ENCODE measurements at places on chromosomes 1 and 21.

DNA sequence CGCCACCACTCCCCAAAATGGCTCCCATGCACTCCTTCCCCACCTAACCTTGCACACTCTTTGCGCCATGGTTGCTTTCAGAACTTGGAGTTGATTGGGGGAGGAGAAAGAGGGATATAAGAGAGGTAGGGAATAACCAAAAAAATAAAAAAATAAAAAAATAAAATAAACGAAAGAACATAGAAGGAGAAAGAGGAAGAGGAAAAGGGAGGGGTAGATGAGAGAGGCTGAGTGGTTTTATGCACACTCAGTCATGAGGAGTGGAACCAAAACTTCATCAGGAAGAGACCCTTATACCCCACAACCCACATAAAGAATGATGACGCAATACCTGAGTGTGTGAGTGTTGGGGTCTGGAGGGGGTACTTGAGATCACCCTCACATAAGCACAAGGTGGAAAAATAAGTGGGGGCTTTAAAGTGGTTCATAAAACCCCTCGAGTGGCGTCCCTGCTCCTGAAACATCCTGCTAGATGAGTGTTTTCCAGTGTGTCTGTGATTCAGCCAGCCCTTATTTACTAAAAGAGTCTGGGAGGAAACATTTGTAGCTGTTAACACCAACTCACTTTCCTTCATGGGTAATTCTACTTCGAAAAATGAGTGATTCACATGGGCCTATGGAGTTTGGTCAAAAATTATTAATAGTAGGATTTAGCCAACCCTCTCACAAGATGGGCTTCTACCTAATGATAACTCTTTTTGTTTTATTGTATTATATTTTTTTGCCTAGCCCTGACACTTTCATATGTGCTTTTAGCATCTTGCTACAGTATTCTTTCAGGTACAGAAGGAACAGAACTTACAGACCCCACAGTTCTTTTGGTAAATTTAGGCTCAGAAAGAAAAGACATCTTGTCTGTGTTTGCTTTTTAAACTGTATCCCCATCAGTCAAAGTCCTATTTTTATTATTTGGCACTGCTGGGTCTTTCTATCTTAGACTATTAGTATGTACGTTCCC is 5.2 kb downstream of the SLAMF1 start:
- DNase-seq, result no peak

- DNase-seq, result no peak
Observed at GRCh38 chr1:115544131-115544530, 97.6 kb upstream of the VANGL1 start.

GRCh38 chr1:115089420-115090185 is at the start of gene TSPAN2:
Gene TSPAN2, minus strand, starts transcription at chr1:115089503. Its CDS starts 71 bp downstream, at chr1:115089432.
- DNase-seq, result peak; percentile 63

DNA sequence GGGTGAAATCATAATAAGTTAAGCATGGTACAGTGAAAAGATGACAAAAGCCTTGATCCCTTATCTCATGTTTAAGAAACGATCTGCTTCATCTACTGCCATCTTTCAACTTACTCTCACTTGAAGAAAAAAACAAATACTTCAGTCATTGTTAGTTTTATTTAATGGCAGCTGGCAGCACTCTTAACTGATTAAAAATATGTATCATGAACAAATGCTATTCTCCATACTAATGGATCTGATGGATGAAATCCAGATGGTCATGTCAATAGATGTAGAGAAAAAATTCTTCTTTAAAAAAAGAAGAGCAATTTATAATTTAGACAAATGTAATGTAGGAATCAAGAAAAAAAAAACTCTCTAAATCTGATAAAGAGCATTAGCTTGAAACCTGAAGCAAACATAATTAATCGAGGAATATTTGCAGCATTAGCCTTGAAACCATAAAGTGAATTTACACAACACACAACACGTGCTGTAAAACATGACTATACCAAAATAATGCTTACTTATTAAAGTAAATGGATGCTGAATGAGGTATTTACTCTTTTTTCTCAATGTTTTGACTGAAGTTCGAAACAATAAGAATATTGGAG is 579.0 kb upstream of the ADAMTS5 start:
- DNase-seq, result no peak

GRCh38 chr1:180252638-180253536 is 22.8 kb downstream of the LHX4 start:
- DNase-seq, result peak; percentile 15

DNA sequence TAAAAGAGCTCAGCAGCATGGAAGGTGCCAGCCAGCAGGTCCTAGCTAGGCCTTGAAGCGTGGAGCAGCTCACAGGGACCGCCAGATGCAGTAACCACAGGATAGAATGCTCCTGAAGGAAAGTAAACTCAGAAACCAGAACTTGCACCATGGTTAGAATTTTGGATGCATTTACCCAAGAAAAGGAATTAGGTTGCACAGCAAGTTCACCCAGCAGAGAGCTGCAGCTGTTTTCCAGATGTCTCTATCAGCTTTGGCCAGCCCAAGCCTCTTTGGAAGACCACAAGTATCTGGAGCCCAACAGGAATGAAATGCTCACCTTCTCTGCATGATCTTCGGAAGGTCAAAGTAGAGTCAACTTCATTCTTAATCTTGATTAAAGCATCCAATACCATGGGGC is 21.0 kb upstream of the ATP13A2 start:
- DNase-seq, result no peak

- DNase-seq, result peak; percentile 35
Observed at GRCh38 chr1:209692745-209693504, 11.7 kb upstream of the HSD11B1 start.

- no peak for DNase-seq
Observed at GRCh38 chr1:57683037-57683942, 259.4 kb upstream of the DAB1 start.

DNA sequence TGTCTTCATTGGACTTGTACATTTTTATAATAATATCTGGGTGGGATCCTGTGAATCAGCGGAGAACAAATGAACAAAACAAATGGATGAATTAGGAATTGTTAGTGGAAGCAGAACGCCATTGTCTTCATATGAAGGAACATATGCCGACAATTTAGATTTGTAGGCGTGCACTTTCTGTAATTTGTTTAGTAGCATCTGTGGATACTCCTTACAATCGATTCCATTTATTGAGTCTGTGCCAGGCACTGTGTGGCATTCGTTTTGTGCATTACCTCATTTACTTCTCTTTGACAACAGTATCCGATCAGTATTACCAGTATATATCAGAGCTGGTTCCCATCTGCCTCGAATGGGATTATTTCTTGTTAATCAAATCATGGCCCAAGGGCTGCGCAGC is 61.9 kb downstream of the PRDM2 start:
- no peak for DNase-seq

DNA sequence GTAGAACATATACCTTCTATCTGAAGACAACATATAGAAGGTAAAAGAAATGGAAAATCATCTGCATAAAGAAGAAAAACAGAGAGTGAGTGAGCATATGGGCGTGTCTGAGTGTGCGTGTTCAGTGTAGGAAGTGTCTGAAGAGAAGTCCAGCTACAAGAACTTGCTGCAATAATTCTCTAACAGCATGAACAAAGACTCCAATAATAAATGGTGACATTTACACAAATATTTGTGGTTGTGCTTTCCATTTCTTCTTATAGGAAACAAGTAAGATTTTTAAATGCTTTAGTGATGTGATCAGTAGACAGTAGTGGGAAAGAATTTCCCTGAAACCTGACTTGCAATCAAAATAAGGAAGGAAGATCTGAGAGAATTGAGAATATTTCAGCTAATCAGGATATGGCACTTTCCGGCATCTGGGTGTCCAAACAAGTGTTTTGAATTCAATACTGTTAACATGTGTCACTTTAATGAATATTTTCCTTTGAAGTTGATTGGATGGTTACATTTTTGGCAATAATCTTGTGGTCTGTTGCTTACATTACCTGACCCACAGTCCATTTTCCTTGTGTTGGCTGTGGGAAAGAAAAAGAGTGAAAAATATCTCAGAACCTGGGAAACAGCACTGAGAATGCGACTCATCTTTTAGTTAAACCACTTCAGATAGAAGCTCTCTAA is 154.0 kb downstream of the TGFB2 start:
- DNase-seq, result no peak

GRCh38 chr1:13956393-13956792 is 256.4 kb downstream of the PRDM2 start:
- no peak for DNase-seq

GRCh38 chr1:3891329-3891865 is 8.7 kb downstream of the C1orf174 start:
- DNase-seq, result no peak

GRCh38 chr1:101203820-101204540 is 32.8 kb upstream of the S1PR1 start:
- DNase-seq, result no peak

- no peak for DNase-seq
Observed at GRCh38 chr1:34983700-34984355, 1.3 kb downstream of the TMEM35B start.

DNA sequence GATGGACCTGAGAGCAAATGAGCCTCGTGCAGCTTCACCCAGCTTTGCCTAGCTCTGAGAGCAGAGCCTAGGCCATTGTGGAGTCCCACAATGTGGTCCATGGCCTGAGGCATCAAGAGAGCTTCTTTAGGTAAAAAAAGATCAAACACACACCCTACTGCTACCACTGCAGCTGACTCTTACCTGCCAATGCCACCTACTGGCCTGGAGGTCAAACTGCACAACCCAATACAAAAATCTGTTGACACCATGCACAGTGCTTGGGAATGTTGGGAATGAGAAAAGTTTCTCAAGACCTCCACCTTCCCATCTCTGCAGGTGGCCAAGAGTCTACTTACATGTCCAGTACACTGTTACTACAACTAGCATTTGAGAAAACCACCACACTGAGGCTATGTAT is 60.6 kb downstream of the UCHL5 start:
- DNase-seq, result no peak

DNA sequence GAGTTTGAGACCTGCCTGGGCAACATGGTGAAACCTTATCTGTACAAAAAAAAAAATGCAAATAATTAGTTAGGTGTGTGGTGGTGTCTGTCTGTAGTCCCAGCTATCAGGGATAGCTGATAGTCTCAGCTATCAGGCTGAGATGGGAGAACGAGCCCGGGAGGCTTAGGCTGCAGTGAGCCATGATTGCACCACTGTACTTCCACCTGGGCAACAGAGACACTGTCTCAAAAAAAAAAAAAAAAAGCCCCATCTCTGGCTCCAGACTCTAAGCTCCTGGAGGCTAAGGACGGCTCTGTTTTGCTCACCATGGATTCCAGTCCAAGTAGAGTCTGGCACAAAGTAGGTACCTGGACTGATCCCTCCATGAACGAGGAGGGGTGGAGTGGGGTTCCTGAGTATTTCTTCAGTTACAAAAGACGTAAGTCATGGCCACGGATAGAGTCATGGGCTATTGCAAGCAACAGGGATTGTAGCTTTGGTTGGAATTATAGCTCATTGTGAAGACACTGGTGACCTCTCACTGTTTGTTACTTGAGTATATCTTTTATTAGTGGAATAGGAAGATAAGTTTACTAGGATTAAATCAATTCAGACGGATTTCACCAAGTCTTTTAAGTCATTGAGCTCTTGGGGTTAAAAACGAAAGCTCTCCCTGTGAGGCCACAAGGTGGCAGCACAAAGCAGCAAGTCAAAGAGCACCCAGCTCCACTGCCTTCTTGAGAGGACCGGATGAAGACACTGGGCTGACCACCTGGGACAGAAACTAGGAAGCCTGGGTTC is 35.6 kb upstream of the TMEM61 start:
- peak; percentile 10 for DNase-seq

GRCh38 chr1:80158266-80158665 is 1151.7 kb upstream of the ADGRL4 start:
- no peak for DNase-seq

DNA sequence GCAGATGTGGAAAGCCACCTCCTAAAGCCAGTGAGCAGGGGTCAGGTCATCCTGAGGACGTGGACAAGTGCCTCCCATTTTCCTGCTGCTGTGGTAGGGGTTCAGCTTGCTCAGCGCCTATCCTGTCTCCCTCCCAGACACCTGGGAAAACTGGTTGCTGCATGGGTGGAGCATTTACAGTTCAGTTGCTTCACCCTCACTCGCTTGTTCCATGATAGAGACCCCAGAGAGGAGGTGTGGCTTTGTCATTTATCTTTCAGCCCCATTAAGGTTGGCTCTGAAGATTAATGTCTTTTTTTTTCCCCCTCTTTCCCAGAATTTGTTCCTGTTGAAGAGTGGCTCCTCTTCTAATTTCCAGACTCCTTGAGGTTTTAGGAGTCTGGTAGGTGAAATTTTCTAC is 9.2 kb downstream of the VANGL1 start:
- DNase-seq, result no peak

DNA sequence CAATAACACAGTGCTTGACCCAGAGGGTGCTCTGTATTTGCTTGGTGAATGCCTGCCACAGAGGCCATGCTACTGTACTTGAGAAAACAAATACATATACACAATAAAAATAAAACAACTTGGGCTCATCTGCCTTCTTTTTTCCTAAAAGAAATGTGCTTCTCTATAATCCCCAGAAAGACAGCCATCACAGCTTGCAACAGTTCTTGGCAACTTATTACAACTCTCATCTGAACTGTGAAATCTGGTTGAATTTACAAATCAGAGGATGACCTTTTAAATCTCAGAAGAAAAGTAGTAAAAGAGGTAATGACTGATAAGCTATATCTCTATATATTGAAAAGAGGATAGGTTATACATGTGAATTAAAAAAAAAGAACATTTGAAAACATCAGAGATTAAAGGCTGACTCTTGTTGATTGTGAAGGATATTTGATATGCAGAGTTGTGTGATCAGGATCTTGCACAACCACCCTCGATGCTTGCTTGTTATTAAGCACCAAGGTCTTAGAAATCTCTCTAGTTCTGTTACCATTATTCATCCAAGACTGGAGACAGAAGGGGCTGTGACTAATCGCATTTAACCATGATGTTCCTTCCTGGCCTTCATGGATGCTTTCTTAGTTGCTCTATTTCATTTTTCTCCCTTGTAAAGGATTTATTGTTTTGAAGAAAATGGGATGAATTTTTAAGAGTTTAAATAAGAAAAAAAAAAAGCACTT is 213.4 kb downstream of the APP start:
- no peak for DNase-seq

DNA sequence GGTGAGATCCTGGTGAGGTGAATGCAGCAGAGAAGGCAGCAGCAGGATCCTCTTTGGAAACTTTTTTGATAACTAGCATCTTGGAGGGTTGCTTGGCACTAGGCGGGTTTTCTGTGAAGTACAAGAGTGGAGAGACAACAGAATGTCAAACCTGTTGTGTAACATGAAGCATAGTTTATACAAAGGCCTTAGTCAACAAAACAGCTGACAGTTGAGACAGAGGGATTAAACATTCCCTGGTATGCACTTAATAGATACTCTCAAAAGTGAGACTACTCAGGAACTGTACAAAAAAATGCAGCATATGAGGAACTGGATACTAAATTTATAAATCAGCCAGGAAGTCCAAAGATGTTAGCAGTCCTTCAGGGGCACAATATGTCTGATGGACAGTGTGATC is 16.4 kb upstream of the CCDC17 start:
- DNase-seq, result no peak

Data from DMS 273 treated with DMSO at 0.1 percent for 48 hours (cell line).